ENCODE measurements at places on chromosomes 6 and 20.

DNA sequence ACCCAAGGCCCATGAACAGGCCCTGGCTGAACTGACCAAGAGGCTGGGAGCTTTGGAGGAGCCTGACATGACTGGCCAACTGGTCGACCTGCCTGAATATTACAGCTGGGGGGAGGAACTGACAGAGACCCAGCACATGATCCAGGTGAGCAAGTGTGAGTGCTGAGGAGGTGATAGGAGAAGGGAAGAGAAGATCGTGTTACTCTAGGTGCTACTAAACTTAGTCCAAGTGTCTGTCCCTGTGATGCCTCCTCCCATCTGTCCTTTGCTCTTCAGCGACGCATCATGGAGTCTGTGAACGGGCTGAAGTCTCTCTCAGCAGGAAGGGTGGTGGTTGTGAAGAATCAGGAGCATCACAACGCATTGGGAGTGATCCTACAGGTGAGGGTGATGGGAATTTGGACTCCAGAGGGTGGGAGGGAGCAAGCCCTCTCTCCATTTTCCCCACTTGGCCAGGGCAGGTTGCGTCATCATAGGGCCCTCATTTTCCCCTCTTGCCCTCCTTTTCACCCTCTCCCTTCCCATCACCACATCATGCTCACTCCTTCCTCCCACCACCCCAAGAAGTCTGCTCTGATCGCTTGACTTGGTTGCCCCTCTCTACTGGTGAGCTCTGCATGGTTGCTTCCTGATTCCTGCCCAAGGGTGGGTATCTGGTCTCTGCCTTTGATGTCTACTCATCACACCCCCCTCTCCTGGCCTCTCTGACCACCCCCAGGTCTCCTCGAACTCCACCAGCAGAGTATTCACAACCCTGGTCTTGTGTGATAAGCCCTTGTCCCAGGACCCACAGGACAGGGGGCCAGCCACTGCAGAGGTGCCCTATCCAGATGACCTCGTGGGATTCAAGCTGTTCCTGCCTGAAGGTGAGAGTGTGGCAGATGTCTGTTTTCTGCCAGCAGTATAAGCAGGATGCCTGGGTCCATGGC, 4.7 kb downstream of the DXO start:
- DNase-seq = no peak

- no peak for DNase-seq
Observed at GRCh38 chr20:33765099-33765498, 33.3 kb downstream of the ZNF341 start.

DNA sequence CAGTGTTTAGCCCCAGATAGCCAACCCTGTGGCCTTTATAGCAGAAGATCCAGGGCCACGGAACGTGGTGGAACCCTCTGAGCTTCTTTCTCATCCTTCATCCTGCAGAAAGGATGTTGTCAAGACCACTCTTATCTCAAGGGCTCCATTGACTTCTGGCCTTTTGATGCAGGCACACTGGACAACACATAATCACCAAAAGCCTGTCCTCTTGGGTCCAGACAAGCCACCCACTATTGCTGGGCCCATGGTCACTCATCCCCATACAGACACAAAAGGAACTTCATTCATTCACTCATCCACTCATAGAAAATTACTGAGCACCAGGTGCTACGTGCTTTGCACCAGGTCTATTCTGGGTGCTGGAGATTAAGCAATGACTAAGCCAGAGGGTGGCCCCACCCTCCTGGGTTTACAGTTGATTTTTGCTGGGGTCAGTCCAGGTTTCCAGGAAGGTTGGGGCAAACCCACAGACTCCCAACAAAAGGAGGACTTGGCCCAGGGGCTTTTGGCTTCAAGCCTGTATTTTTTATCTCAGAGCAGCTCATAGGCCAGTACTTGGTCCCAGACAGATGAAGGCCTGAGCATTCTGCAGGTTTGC, 2.4 kb downstream of the CST8 start:
- no peak for DNase-seq

DNA sequence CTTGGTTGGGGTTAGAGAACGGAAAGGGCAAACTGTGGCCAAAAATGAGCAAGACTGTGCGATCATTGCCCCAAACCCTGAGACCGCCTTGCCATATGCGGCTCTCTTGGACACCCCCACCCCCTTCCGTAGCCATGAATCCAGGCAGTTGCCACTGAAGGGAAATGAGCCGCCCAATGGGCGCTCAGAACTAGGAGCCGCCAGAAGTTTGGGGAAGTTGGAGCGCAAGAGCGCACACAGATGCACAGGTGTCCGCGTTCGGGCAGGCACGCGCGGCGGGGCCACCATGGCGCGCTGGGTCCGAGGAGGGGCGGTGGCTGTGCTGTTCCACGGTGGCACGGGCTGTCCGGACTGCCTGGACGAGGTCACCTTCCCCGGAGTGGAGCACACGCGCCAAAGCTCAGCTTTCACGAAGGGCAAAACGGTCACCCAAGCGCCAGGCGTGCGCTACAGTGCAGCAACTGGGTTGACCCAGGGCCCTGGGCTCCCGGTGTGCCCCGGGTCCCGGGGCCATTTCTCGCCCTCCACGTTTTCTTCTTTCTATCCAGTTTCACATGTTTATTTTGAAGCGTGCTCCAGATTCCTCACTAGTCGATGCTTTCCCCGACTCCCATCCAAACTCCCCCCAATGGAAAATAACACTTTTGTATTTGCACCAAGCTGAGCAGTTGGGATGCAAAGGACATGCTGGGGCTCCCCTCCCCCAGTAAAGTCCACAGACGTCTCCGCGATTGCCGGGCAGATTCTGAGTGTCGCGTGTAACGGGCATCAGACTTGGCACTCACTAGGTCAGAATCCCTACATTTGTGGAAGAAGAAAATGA, 906 bp upstream of the PDE10A start:
- DNase-seq = no peak

GRCh38 chr20:4017051-4017712, 1.8 kb upstream of the RNF24 start:
- DNase-seq = no peak

Measured in dermis microvascular lymphatic vessel endothelial cell (primary cell).